GM12864 (cell line): ENCODE measurements at places on chromosomes 2 and 18.

DNA sequence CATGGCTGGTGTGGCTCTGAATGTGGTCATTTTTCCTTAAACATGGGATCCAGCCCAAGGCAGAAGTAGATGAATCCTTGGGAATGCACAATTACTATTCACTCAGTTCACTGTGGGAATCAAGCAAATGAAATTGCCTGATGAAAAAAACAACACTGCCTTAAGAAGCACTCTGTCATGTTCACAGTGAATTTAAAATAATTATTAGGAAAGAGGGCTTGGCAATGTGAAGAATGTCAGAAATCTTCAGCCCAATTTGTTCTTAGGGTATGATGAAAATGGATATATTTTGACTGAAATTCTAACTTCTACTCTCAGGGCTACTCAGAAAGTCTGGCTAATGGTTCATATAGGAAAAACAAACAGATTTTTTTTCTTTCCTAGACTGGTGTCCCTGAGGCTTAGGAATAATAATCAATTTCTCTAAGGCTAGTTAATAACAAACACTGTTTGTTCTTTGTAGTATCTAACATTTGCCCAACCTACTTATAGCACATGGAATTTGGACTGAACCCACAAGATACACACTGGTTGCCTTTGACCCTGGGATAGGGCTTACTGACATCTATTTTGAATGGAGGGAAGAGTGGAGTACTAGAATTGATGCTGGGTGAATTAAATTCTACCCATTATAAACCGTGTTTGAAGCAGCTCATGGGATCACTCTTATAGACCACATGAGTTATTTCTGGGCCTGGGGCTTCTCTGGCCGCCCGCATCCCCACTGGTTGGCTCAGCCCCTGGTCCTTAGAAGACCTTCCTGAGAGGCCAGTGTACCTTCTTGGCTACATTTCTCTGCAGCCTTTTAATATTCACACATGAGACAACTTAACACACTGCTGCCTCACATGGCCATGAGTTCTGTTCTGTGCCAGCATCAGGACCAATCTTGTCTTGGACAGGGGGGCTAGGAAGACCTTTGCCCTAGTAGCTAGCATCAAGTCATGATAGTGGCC is 8.3 kb upstream of the MRPL33 start:
- no peak for DNase-seq

DNA sequence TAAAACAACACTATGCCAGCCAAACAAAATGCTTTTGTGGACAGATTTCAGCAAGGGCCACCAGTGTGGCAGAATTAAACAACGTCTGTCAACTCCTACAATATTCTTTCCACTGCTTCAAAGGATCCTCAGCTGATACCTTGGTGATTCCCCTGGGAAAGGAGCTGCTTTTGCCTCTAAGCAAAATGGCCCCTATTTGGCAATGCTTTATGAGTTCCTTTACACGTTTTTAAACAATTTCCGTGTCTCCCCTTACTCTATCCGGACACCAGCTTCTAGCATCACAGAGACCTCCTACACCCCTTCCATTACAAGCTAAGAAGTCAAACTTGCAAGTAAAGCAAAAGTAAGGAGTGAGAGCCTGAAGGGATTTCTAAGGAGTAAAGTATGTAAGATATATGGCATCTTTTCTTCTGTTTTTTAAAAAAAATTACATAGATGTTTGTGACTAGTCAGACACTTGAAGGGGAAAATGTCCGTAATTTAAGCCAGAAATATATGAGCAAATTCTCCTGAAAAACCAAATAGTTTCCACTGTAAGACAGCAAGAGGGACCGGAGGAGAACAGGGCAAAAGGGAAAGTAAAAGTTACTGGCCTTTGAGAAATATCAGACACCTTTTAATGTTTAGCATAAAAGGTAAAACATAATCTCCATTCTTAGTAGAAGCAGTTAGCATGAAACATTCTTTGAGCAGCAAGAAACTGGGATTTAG is 1.9 kb downstream of the SOS1 start:
- no peak for DNase-seq

- DNase-seq = no peak
Observed at GRCh38 chr18:35192415-35192814, 48.4 kb upstream of the ZNF397 start.

DNA sequence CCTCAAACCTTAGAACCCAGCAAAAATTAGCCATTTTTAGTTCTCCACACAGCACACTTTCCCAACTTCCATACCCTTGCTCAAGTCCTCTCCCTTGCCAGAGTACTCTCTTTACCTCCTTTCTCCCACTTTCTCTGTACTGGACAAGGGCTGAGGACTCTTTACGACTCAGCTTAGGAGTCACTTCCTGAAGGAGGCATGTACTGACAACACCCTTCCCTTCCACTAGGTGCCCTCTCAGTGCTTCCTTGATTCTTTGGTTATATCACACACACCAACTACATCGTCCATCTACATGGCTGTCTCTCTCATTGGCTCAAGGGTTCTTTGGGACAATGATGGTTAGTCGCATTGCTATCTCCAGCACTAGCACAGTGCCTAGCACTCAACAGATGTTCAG is 5.2 kb upstream of the C18orf63 start:
- no peak for DNase-seq

- no peak for DNase-seq
Observed at GRCh38 chr2:52193804-52194203, 1161.9 kb upstream of the NRXN1 start.
